ENCODE measurements at places on chromosomes 12 and 14.
A peak's percentile ranks its signal among the peaks of the same experiment; 100 is the strongest.

DNA sequence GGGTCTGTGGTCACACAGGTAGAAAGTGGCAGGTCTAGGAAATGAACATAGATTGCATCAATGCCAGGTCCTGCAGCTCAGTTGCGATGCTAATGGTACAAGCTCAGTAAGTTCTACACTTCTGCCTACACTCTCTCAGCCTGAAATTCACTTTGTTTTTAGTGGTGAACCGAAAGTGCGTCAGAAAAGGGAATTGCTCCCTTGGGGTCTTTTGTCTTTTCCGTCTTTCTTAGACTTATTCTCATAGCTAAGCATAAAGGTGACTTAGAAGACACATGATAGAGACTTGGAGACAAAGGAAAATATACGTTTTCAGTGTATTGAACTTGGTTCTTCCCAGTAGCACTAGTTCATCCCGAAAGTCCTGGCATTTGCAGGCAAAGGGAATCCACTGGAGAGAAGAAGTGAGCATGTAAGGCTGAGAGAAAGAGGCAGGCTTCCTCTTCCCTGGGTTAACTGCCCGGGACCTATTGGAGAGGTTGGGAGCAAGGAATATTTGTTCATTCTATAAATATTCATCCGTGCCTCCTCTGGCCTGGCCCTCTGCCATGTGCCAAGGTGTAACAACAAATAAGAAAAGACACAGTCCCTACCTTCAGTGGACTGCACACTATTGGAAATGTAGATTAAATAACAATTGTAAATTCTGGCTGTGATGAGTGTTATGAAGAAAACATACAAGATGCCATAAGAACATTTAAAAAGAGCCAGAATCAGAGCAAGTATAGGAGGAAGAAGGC, 785.8 kb downstream of the MED13L start:
- DNase-seq = no peak

DNA sequence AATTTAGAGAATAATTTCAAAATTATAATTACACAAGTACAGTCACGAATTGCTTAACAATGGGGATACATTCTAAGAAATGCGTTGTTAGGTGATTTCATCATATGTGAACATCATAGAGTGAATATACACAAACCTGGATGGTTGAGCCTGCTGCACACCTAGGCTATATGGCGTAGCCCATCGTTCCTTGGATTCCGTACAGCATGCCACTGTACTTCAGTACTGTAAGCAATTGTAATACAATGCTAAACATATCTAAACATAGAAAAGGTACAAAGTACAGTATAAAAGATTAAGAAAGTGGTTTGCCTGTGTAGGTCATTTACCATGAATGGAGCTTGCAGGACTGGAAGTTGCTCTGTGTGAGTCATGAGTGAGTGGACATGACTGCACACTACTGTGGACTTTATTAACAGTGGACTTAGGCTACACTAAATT, 286.2 kb downstream of the CACNA1C start:
- no peak for DNase-seq

DNA sequence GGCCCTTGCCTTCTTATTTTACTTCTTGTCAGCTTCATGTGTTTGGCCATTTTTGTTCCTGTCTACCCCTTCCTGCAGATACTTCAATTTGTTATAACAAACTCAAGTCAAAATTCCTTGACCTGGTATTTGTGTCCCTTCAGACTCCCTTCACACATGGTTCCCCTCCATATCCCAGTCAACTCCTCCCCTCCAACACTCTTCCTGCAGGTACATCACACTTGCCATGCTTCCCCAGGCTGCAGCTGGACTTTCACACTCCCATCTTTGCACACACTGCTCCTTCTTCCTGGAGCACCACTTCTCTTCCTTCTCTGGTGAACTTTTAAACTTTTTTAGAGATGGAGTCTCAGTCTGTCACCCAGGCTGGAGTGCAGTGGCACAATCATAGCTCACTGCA, 18.9 kb upstream of the FIGNL2 start:
- DNase-seq = no peak

DNA sequence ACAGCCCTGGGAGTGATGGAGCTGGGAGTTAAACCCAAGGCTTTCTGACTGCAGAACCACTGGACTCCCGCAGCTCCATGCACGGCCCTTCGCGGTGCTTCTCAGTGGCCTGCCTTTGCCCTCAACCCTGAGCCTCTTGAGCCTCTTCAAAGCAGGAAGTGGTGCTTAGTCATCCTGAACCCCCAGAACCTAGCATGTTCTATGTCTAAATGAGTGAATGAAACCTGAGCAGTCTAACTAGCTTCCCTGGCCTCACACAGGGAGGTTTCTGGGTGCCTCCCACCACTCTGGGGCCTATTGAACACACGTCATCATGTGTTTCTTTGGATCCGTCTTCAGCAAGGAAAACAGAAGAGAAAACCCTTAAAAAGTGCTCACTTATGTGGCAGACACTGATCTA, 117.9 kb upstream of the SFSWAP start:
- peak; percentile 30 for DNase-seq

GRCh38 chr14:77681196-77682157, 26.3 kb downstream of the ALKBH1 start:
- no peak for DNase-seq

- DNase-seq = no peak
Observed at GRCh38 chr14:102610968-102611811, 18.7 kb downstream of the RCOR1 start.

- no peak for DNase-seq
Observed at GRCh38 chr12:121107681-121108080, 25.0 kb upstream of the P2RX7 start.

DNA sequence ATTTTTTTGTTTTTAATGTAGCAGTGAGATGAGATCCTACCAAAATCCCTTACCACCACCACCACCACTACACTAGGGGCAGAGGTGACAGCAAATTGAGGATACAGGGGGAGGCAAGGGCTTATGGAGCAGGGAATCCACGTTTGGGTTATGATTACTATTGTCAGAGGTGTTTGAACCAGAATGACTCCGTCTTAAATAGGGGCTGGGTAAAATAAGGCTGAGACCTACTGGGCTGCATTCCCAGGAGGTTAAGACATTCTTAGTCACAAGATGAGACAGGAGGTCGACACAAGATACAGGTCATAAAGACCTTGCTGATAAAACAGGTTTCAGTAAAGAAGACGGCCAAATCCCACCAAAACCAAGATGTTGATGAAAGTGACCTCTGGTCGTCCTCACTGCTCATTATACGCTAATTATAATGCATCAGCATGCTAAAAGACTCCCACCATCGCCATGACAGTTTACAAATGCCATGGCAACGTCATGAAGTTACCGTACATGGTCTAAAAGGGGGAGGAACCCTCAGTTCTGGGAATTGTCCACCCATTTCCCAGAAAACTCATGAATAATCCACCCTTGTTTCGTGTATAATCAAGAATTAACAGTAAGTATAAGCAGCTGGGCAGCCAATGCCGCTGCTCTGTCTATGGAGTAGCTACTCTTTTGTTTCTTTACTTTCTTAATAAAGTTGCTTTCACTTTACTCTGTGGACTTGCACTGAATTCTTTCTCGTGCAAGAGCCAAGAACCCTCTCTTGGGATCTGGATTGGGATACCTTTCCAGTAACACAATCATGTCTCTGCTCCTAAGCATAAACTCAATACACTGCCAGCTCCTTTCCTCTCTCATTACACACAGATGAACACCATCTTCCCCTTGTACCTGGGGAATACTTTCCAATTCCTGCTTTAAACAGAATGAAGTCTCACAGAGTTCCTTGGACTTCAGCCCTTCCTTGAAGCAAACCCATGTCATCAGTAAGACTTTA, 16.7 kb upstream of the CRY1 start:
- DNase-seq = no peak

- no peak for DNase-seq
Observed at GRCh38 chr12:125528281-125528680, 463.0 kb downstream of the AACS start.

GRCh38 chr12:104602896-104603295, 146.1 kb downstream of the CHST11 start:
- DNase-seq = no peak

- DNase-seq = no peak
Observed at GRCh38 chr12:71589478-71589881, 74.2 kb downstream of the ZFC3H1 start.

DNA sequence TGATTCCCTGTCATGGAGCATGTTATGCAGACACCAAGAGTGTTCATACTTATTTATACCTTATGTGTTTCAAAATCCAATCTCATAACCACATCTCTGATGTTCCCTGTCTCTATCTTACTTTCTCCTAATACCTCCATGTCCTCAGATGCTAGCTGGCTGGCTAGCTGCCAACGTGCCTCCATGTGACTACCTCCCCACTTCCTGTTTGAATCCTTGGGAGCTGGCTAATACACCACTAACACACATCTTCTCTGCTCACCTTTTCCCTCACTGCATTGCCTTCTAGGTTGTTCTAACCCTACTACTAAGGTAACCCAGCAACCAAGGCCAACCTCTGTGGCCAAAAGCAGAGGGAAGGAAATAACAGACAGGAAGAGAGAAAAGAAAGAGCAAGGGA, 27.3 kb downstream of the TTC5 start:
- no peak for DNase-seq

- no peak for DNase-seq
Observed at GRCh38 chr14:24679248-24679961, 45.4 kb upstream of the GZMB start.

- no peak for DNase-seq
Observed at GRCh38 chr14:60713513-60713912, 10.6 kb downstream of the SIX4 start.

GRCh38 chr12:56377310-56377988, 14.8 kb upstream of the APOF start:
- DNase-seq = no peak

- DNase-seq = no peak
Observed at GRCh38 chr12:16076557-16076956, 165.4 kb downstream of the DERA start.

DNA sequence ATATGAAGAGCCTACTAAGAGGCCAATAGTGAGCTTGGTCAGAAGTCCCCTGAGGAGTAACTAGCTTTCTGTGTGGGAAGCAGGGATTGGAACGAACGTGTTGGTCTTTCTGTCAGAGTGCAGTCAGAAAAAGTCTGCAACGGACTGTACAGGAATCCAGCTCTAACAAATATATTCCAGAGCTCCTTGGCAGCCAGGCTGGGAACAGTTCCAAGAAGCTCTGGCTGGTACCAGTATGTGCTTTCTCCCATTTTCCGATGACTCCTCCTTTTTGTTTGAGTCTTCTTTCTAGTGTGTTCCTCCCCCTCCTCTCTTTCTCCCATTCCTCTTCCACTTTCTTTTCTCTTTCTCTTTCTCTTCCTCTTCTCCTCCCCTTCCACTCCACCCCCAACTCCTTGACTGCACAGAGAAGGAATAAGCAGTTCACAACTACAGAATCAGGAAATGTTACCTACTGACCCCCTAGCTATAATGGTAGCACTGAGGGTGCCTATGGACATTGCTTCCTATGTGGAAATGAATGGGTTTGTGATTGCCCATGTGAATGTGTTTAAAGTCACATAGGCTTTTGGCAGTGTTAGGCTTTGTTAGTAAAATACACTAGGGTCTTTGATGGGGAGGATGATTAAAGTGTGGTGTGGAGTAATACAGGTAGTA, 59.9 kb downstream of the TTLL5 start:
- DNase-seq = no peak

- DNase-seq = no peak
Observed at GRCh38 chr12:131529196-131530040, 181.5 kb upstream of the SFSWAP start.

DNA sequence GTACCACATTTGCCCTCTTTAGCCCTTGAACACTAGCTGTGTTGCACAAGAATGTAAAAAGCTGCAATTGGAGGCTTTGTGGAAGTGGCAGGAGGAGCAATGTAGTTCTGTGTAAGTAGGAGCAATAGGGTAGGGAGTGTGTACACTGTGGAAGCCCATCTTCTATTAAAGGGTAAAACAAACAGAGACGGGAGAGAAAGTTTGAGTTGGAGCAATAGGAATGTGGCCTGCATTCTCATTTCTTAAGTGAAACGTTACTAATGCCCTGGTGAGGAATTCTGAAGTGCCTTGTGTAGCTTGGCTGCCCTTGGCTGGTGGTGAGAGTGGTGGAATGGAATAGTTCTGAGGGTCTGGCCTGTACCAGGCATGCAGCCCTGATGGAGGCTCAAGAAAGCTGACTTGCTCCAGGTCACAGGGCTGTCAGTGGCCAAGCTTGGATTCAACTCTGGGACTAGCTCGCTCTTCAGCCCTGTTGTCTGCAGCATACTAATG, 38.8 kb upstream of the ATP23 start:
- no peak for DNase-seq

GRCh38 chr12:3061059-3061458, 16.1 kb upstream of the TSPAN9 start:
- DNase-seq = no peak

- DNase-seq = no peak
Observed at GRCh38 chr14:64709126-64709525, 4.9 kb downstream of the PLEKHG3 start.
